Panc1 (cell line): ENCODE measurements at places on chromosomes 7 and 10.

DNA sequence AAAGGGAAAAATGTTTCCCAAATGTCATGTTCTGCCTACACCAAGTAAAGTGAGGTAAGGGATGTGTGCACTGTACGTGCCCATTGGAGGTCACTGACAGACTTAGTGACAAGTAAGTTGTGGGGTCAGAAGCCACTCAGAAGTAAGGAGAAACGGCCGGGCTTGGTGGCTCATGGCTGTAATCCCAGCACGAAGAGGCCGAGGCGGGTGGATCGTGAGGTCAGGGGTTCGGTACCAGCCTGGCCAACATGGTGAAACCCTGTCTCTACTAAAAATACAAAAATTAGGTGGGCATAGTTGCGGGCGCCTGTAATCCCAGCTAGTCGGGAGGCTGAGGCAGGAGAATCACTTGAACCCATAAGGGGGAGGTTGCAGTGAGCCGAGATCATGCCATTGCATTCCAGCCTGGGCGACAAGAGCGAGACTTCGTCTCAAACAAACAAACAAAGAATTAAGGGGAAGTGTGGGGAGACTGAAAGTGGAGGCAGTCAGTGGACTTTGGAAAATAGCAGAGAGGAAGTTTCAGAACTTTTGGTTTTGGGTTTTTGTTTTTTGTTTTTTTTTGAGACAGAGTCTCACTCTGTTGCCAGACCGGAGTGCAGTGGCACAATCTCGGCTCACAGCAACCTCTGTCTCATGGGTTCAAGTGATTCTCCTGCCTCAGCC, 114.8 kb downstream of the WDFY4 start:
- no peak for DNase-seq

- DNase-seq = no peak
These were observed 193.4 kb upstream of the STEAP4 start for GRCh38 chr7:88500131-88500530.

GRCh38 chr7:106465704-106466468, 181.1 kb upstream of the NAMPT start:
- no peak for DNase-seq

- no peak for DNase-seq
These were observed 188.5 kb downstream of the ADRA2A start for GRCh38 chr10:111265341-111265740.

GRCh38 chr7:135665042-135665441, 2.7 kb downstream of the STMP1 start:
- DNase-seq = no peak

GRCh38 chr7:88224601-88225275, 4.9 kb upstream of the SRI start:
- DNase-seq = no peak

DNA sequence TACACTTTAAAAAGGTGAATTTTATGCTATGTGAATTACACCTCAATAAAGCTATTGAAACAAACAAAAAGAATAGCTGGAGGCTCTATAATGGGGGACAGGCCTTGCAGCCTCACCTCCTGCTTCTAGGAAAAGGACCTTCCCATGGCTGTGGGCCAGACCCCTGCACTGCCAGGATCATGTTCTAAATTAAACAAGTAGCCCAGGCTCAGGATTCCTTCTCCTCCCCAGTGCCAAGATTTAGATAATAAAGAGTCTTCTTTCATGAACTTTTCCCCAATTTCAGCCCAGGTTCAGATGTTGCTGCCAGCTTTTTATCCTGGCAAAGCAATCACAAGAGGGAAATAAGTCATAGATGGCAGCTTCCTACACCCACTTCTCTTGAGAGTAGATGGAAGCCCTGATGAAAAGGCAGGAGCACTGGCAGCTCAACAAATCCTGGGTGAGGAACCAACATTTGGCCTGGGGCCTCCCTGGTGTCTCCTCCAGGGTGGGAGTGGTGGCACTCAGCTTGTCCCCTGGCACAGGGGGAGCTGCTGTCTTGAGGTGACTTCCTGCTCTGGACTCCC, 22.2 kb upstream of the CAMK2B start:
- no peak for DNase-seq

- DNase-seq = no peak
These were observed 62.2 kb upstream of the FAM20C start for GRCh38 chr7:130222-130572.

GRCh38 chr10:110041479-110041829, 33.7 kb downstream of the ADD3 start:
- no peak for DNase-seq

DNA sequence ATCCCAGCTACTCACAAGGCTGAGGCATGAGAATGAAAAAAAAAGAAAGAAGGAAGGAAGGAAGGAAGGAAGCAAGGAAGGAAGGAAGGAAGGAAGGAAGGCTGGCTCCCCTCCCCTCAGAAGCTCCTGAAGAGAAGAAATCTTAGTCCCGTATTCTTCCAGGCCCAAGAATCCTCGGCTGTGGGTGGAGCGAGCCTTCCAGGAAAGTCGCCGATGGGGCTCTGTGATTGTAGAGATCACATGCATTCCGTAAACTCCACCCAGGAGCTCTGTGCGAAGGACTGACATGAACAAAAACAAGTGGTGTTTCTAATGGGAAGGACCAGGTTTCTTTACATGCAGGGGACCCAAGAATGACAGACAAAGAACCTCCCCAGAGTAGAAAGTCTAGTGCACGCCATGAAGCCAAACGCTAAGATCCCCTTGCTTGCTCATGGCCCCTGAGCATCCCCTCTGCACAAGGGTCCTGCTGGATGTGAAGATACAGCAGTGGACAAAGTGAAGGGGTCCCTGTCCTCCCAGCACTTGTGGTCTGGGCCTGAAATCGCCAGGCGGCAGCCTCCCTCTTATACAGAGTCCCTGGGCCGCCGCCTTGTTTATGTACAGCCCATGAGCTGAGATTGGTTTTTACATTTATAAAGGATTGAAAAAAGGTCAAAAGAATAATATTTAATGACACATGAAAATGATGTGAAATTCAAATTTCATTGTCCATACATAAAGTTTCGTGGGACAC, 25.2 kb downstream of the CNPY1 start:
- no peak for DNase-seq

DNA sequence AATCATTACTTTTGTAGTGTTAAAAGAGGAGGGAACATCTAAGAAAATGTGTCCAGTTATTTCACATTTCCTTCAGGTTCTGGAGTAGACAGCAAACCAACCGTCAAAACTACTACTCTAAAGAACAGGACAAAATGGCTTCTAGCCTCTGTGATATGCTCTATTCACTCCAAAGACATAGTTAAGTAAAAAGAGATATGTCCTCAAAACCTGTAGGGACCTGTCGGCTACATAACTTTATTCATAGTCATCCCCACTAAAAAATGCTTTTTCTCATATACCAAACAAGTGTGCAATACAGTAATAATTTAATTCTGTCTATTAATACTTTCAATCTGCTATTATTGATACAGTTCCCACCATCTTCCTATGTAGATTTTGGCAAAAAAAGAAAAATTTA, 642.8 kb upstream of the LRRTM3 start:
- no peak for DNase-seq
